HL-60 (cell line): ENCODE measurements at places on chromosomes 16 and 17.

- no peak for DNase-seq
Measured at GRCh38 chr17:28867276-28867675, 12.5 kb downstream of the ERAL1 start.

DNA sequence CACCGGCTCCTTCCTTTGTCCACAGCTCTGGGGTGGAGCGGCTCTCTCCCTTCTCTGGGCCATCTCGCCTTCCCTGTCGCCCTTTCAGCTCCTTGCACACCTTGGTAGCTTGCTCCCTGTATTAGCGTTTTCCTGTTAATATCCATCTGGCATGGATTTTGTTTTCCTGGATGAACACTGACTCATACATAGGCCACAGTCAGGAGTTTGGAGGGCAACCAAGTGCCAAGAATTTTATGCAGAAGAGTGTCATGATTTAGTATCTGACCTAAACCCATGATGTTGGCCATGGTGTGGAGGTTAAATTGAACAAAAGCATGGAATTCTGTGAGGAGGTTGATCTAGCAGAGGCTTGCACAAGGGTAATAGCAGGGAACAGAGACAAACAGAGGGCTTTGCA lies 180.9 kb downstream of the AIPL1 start:
- DNase-seq, result no peak

GRCh38 chr16:75590920-75591843 lies 25.0 kb downstream of the GABARAPL2 start:
- DNase-seq, result no peak

GRCh38 chr17:13031718-13032350 lies 14.0 kb upstream of the ELAC2 start:
- DNase-seq, result peak; percentile 23

- no peak for DNase-seq
Measured at GRCh38 chr17:16938496-16939207, 33.3 kb downstream of the TNFRSF13B start.

DNA sequence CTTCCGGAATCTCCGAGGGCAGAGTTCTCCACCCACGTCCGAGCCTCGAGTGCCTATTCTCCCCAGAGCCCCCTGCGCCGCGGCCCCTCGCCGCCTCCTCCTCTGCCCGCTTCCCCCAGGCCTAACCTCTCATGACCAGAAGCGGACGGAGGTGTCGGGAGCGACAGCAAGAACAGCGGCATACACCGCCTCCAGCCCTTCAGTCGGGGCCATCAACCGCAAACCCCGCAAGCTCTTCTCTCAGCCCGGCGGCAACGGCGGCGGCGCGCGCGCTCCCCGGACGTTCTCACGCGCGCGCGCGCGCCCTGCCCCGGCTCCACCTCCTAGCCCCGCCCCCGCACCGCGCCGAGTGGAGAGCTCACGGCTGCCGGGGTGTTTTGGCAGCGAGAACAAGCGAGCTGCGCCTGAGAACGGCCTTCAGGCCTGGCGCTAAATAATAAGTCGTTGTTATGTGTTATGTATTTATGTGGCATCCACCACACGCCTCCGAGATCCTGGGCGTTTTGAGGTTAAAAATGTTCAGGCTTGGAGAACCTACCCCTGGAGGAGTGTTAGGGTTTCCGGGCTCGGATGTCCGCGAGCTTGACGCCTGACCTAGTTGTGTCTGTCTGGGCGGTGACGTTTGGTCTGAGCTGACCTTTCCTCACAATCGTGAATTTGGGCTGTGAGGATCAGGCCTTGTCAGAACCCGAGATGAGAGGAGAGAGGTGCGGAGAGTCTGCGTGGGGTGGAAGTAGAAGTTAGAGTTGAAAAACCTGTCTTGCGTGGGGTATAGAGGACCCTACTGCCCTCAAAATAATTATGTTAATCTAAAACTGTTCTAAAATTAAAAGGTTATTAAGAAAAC lies at the start of gene RNFT1:
RNFT1 (minus strand) TSS at position 259 of the 847 bp plus-strand sequence; CDS start at position 182, 77 bp downstream.
- DNase-seq, result peak; percentile 87

DNA sequence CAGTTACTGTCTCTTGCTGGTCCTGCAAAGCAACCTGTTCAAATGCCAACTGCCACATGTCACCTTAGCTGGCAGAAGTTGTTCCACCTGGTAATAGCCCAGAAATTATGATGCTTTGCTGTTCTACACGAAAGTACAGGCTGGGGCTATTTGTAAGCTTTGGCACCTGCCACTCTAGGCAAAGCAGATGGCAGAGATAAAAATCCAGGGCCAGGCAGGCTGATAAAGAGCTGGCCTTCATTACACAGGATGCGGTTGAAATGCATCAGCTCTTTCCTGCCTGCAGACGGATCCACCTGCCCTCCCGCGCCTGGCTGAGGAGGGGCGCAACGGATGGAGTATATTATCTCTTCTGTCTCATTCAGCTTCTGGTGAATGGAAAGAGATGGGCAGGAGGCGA lies 29.3 kb upstream of the KDM8 start:
- no peak for DNase-seq

DNA sequence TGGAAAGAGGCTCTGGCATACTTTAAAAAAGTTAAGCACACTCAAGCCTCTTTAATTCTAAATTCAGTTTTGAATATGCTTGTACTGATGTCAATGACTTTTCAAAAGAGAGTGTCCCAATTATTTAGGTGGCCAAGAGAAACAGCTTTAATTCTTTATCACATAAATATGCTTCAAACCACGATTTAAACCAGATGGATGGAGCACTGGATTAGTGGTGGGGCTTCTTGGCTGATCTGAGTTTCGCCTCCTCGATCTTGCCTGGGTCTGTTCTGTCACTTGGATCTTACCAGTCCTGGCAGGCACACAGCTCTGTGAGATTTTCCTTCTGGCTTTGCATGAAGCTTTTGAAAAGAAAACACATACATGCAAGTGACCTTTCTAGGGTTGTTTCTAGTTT lies 467.8 kb downstream of the MAF start:
- DNase-seq, result no peak

GRCh38 chr17:15349119-15349518 lies 7.7 kb upstream of the TEKT3 start:
- no peak for DNase-seq

- no peak for DNase-seq
Measured at GRCh38 chr16:69481901-69482341, 57.5 kb downstream of the CYB5B start.

GRCh38 chr17:27321372-27321771 lies 27.5 kb downstream of the WSB1 start:
- no peak for DNase-seq

DNA sequence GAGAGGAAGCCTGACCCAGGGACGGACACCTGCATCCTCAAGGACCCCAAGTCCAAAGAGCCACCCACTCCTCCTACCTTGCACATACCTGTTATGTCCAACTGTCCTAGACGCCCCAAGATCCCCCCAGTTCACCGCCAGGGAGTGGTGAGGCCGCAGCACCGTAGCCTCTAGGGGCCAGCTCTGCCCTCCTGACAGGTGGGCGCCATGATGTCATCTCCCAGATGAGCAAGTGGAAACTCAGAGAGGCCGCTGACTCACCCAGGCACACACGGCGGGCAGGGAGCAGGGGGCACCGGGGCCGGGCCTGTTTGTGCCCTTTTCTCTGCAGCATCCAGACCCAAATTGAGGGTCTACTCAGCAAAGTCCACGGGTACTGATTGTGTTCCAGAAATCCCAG lies 4.8 kb upstream of the ZNF469 start:
- no peak for DNase-seq

GRCh38 chr16:81995651-81996050 lies 15.6 kb downstream of the SDR42E1 start:
- DNase-seq, result no peak

GRCh38 chr17:82334622-82335394 lies 1.2 kb upstream of the SECTM1 start:
- no peak for DNase-seq

GRCh38 chr17:61160789-61161445 lies 238.7 kb upstream of the TBX2 start:
- DNase-seq, result no peak

DNA sequence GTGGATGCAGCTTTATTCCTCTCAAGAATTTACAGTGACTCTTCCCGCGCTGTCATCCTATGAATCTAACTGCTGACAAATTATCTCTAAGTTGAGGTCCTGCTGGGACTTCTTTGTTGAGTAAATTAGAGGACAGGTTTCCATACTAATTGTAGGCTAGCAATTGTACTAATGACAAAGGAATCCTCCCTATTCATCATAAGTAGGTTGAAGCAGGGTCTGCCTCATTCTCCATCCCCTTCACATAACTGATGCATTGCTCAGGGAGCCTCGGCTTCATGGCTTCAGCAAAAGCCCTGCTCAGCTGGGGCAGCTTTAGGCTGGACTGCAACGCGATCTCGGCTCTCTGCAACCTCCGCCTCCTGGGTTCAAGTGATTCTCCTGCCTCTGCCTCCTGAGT lies 83.1 kb upstream of the IRX6 start:
- no peak for DNase-seq

DNA sequence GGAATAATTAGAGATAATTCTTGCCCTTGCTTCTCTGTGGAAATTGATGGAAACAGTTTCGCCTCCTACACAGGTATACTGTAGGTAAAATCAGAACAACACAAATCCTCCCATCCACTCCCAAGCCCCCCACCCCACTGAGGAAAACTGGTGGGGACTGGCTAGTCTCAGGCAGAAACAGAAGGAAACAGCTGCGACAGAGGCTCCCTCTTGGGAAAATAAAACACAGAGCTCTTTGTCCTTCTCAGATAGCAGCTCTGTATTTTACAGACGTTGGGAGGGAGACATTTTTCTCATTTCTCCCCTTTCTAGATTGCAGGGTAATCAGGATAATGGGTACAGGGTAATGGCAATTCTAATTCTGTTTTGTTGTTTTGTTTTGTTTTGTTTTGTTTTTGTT lies 1.1 kb downstream of the SLFN13 start:
- DNase-seq, result no peak

GRCh38 chr17:63035271-63035670 lies 69.2 kb downstream of the TANC2 start:
- DNase-seq, result no peak

- no peak for DNase-seq
Measured at GRCh38 chr16:54475019-54475601, 188.5 kb upstream of the IRX3 start.

- no peak for DNase-seq
Measured at GRCh38 chr16:66166490-66166889, 200.0 kb upstream of the CDH5 start.

DNA sequence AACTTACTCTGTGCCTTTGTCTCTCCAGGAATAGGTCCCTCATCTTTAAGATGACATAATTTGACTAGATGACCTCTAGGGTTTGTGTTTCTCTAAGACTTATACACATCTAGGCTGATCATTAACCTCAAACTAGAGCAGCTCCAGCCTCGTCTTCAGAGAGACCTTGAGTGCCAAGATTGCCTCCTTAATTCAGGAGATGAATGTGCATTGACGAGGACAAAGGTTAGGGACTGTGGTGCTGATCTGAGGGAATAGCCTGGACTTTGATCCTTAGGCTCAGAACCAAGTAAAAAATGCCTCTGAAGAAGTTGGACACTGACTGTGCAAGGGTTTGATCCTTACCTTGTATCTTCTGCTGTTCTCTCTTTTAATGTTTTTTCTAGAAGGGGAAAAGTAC lies 17.2 kb upstream of the ASIC2 start:
- no peak for DNase-seq

GRCh38 chr17:9828296-9829295 lies 2.9 kb downstream of the GLP2R start:
- no peak for DNase-seq

DNA sequence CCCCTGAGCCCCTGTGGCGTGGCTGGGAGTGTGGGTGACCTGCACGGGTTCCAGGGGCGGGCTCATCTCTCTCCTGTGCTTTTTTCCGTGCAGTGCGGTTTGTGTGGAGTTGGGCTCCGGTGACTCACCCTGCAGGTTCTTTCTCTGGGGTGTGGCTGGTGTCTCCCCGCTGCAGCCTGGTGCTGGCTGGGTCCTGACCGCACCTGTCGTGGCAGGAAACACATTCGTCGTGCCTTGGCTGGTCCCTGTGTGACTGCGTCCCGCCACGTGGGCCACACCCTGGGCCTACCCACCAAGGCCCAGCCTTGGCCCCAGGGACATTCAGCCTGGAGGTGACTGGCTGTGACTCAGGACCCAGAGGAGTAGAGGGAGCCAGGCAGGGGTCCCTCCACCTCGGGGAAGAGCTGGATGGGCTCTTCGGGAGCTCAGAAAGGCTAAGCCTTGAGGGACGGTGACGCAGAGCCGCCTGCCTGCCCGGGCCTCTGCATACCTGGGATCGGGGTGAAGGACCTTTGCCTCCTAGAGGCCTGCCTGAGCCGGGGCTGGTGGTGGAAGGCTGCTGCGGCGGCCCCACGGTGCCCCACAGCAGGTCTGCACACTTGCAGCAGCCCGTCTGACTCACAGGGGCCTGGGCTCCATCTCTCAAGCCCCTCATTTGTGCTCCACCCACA lies 7.8 kb downstream of the TRAF7 start:
- no peak for DNase-seq

DNA sequence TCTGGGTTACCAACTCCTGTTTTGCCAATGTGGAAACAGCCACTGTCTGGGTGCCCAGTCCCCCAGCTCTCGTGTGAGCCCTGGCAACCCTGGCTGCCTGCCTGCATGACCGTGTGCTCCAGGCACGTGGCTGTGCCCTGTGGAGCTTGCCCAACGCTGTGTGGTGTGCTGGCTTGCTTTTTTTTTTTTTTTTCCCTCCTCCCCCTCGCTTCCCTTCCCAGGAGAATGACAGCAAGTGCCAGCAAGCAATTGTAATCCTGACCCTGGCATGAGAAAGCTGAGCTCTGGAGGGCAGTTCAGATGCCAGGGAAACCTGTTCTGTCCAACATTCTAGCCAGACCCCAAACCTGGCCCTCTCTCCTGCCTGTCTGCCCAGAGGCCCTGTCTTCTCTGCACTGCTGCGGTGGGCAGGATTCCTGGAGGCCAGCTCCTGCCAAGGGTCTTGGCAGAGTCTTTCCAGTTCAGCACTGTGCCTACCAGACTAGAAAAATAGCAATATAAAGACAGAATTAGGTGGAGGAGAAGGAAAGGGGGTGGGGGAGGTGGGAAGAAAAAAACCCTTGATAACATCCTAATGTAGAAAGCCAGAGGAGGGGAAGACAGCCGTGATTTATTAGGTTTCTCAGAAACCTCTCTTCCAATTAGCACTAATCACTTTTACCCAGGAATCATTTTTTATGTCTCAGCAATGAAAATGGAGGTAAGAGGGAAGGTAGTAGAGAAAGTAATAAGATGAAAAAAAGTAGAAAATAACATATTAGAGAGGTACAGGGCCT lies 9.0 kb downstream of the HLF start:
- no peak for DNase-seq
